Umbilical cord (tissue), 2 donors: ENCODE measurements at places on chromosomes 2 and 18. TPM values are rescaled to one million over a fixed set of nuclear protein-coding genes. Genes with fewer than 3 reads are reported as not detected.
A peak's percentile ranks its signal among the peaks of the same experiment; 100 is the strongest.

Gene C2orf15
- 1.7 TPM for total RNA-seq

Gene CD207
- 0.96 TPM for total RNA-seq

Gene ITGA4
- 21.4 TPM for total RNA-seq

Gene MEIS1
- total RNA-seq, result 91.5 TPM

GRCh38 chr2:149489452-149489851, 98.1 kb downstream of the MMADHC start:
- DNase-seq, result no peak

GRCh38 chr18:67582488-67582887, 66.0 kb upstream of the DSEL start:
- no peak for DNase-seq

GRCh38 chr18:59695551-59695950, 1.7 kb downstream of the CCBE1 start:
- no peak for DNase-seq

DNA sequence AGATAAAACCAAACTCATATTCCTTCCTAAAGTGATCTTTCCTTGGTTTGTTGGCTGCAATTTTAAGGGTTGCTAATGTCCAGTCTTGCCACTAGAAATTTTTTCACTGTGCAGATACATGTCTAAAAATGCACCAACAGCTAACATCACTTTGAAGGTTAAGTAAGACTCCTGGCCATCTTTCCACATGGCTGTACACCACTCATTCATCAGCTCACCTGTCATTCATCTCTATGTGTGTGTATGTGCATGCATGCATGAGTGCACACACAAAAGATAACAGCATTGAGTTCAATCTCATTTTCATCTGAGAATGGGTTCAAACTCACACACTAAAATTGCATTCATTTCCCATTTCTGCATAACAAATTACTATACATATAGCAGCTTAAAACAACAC, 203.8 kb downstream of the PDE11A start:
- no peak for DNase-seq

- no peak for DNase-seq
Measured at GRCh38 chr2:151230627-151231140, 31.0 kb downstream of the RBM43 start.

- DNase-seq, result no peak
Measured at GRCh38 chr2:169493360-169493759, 14.1 kb downstream of the BBS5 start.

- DNase-seq, result no peak
Measured at GRCh38 chr2:219306047-219306446, 3.2 kb downstream of the PTPRN start.

GRCh38 chr18:58136879-58137278, 92.9 kb downstream of the NEDD4L start:
- DNase-seq, result no peak

DNA sequence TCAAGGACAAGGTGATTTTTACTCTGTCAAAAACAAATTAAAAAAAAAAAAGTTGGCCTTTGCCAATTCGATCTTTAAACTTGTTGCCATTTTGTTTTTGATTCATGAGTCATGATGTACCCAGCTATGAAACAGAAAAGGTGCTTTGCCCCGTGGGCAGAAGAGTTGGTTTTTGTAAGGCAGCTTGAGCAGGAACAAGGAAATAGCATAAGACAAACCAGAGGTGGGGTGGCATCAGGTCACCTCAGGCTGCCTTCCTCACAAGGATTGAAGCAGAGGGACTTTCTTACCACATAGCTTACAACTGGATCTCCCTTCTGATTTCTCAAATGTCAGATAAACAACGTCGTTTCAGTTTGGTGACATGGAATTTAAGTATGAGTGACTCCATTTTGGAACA, 123.8 kb downstream of the ARL4C start:
- no peak for DNase-seq

GRCh38 chr2:46171411-46171953, 125.7 kb upstream of the EPAS1 start:
- peak; percentile 98 for DNase-seq

- DNase-seq, result no peak
Measured at GRCh38 chr2:237779521-237779920, 19.1 kb upstream of the RBM44 start.

- DNase-seq, result no peak
Measured at GRCh38 chr2:173793709-173794565, 171.2 kb downstream of the SP3 start.
